ENCODE measurements at places on chromosomes 7 and 10.

DNA sequence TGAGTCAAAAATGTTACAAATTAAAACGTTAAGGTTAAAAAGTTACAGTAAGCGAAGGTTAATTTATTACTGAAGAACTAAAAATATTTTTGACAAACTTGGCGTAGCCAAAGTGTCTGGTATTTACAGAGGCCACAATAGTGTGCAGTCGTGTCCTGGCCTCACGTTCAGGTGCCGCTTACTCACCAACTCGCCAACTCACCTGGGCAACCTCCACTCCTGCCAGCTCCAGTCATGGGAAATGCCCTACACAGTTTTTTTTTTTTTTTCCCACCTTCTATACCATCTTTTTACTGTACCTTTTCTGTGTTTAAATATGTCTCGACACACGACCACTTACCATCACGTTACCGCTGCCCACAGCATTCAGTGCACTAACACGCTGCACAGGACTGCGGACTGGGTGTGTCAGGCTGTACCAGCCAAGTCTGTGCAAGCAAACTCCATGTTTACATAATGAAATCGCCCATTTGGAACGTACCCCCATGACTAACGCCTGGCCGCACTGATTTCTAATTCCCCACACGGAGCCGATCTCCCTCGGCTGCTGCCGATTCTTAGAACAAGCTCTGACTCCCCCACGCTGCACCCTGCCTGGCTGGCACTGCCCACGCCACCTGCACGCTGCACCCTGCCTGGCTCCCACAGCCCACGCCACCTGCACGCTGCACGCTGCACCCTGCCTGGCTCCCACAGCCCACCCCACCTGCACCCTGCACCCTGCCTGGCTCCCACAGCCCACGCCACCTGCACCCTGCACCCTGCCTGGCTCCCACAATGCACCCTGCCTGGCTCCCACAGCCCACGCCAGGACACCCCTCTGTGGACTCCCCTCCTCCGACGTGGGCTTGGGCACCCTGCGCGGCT lies 203.1 kb downstream of the ZMYND11 start:
- no peak for DNase-seq

GRCh38 chr7:50426280-50427045 lies 23.7 kb downstream of the FIGNL1 start:
- no peak for DNase-seq

DNA sequence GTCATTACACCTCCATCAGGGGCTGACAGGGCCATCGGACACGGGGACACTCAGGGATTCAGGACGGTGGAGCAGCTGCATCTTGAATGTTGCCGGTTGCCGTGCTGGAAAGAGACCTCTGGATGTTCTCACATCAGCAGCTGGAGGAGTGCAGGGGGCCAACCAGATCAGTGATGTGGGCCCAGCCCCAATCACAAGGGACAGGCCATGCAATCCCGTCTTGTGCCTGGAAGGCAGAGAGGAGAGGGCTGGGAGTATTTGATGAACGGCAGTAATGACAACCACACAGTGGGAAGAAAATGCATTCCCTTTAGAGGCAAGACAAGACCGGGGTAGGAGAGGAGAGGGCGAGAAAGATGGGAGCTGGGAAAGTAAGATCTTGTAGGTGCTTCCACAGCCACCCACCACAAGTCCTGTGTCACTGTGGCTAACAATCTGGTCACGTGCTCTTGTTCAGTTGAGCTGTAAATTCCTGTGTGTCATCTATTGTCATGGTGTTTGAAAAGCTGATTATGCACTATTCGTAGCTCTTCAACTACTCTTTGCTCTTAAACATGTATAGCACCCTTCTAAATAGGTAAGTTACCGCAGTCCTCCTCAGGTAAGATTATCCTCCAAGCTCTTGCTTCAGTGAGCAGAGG lies 85.9 kb upstream of the LEP start:
- DNase-seq = no peak

DNA sequence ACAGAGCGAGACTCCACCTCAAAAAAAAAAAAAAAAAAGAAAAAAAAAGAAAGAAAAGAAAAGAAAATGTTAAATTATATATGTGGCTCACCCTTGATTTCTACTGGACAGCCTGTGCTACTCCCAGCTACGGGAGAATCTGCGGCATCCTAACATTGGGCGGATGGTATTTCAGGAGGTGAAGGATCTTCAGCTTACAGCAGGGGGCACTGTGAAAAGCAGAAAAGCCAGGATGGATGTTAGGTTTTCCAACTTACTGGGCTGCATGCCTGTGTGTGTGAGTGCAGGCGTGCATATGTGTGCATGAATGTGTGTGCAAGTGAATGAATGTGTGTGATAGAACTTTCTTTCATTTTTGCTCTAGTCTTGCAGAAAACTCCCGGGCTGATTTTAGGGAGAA lies 1066.5 kb downstream of the TYW1 start:
- DNase-seq = peak; percentile 14

- no peak for DNase-seq
Measured at GRCh38 chr7:40608321-40609075, 473.7 kb downstream of the SUGCT start.

GRCh38 chr10:21831986-21832820 lies 171.3 kb downstream of the DNAJC1 start:
- DNase-seq = no peak

DNA sequence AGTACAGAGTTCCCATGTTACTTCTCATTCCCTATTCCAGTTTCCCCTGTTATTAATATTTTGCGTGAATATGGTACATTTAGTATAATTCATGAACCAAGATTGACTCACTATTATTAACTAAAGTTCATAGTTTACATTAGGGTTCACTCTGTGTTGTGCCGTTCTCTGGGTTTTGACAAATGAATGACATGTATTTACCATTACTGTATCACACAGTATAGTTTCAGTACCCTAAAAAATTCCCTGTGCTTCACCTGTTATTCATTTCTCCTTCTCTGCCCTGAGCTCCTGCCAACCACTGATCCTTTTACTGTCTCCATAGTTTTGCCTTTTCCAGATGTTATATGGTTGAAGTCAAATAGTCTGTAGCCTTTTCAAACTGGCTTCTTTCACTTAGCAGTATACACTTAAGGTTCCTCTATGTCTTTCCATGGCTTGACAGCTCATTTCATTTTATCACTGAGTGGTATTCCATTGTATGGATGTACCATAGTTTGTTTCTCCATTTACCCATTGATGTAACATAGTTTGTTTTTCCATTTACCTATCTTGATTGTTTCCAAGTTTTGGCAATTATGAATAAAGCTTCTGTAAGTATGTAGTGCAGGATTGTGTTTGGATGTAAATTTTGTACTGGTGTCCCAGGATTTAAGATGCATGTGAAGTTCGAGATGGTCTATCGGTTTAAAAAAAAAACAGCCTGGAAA lies 58.8 kb downstream of the CDK14 start:
- DNase-seq = no peak

DNA sequence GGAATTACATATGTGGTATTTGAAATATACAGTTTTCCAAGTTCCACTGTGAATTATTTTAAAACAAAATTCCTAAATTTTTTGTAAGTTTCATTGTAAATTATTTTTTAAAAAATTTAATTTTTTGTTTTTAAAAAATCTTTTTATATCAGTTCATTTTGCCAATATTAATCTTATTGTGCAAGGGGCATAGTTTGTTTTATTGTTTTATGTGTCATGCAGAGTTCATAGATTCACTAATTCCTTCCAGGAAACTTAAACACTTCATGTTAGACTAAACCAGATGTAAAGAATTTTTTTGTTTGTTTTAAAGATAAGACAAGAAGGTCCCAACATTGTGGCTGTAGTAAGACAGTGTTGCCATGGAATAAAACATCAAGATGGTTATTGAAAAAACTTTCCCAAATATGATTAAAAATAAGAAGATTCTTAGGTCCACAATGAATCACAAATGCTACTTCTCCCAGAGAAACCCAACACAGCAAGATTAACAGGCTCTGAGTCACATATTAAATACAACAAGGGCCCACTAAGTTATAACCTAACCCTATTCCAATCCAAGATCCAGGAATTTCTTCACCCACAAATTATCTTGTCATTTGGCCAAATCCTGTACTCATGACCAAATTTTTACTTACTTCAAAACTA lies 464.7 kb upstream of the IGFBP3 start:
- DNase-seq = no peak

GRCh38 chr10:118922226-118922625 lies 107.3 kb upstream of the NANOS1 start:
- DNase-seq = no peak

DNA sequence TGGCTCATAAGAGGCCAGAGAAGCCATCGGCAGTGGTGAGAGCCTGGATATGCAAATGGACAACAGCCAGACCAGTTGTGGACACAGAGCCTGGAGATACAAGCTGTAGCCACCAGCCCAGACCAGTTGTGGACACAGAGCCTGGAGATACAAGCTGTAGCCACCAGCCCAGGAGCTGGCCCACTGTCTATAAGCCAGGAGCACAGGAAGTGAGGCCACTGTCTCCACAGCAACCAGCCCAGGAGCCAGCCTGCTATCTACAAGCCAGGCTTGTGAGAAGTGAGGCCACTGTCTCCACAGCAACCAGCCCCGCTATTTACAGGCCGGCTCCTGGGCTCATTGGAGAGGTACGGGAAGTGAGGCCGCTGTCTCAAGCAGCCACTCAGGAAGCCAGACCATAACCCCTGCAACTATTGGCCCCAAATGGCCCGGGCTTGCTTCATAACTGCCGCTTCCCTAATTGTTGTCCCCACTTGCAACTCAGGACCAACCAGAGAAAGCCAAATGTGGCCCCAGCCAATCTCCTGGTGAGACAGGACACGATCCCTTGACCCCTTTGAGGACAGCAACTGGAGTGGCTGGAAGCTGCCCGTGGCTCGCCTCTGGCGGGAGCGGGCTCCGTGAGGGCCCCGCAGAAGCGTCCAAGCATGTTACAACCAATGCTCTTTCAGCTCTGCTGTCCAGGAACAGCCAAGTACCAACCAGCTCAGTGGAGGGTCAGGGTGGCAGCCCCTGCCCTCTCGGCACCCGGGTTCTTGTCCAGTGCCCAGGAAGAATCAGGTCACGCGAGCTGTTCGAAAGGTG lies 44.1 kb upstream of the CNPY1 start:
- DNase-seq = no peak

DNA sequence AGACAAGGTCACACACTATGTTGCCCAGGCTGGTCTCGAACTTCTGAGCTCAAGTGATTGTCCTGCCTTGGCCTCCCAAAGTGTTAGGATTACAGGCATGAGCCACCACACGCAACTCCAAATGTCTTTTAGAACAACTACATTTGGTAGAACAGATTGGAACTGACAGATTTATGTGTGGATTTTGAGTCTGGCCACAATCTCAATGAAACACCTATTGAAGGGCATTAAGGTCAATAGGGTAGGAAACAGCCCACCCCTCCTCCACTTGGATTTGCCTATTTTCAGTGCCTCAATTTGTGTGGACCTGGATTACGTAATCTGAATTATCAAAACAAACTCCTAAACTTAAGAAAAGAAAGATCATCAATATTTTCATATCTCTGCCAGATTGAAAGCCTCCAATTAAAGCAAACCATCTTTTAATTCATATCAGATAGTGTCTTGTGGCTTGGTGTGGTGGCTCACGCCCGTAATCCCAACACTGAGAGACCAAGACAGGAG lies 15.5 kb upstream of the CYP51A1 start:
- no peak for DNase-seq

DNA sequence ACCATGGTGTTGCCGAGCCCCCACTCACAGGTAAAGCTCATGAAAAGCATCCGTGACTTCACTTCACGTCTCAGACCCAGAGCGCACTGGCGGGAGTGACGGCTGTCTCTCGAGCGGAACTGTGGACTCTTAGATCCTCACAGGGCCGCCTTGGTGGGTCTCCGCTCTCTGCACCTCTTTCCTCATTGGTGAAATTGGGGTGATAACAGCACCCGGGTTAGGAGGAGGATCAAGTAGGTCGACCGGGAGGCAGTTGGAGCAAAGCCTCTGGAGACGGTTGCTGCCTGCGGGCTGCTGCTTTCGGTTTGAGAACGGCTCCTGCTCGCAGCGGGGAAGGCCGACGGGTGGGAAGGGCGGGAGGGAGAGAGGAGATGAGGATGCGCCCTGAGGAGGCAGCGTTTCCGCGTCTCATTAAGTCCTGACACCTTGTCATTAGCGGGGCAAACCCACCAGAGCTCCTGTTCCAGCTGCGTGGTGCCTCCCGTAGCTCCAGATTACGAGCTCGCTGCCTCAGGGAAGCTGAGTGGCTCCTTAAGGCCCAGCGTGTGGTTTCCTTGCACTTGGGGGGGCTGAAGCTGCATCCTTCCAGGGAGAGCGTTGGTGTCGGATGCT lies 51.9 kb upstream of the CFAP46 start:
- DNase-seq = no peak

Data from NCI-H524 (cell line).